ENCODE measurements at places on chromosomes 3 and 15.

- no peak for DNase-seq
Measured at GRCh38 chr3:42511736-42512135, 9.3 kb downstream of the VIPR1 start.

DNA sequence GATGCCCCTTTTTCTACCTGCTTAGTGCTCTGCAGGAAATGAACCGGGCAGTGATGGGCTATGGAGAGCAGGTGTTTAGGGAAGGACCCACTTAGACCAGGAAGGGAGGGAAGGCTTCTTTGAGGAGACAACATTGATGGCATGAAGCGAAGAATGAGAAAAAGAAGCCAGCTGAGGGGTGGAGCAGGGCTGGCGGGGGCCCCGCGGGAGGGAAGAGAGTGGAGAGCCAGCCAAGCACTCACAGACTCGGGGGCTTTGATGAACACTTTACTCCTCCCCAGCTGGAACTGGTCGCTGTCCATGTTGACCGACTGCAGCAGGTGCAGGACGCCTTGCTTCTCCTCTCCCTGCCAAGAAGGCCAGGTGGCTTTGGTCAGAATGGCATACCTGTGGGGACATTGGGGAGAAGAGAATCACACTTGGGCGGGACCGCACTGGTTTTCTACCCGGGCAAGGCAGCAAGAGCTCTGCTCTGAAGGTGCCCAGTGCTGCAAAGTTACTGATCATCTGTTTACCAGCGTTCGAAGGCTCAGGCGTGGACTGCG is 28.4 kb upstream of the LDHAL6B start:
- no peak for DNase-seq

DNA sequence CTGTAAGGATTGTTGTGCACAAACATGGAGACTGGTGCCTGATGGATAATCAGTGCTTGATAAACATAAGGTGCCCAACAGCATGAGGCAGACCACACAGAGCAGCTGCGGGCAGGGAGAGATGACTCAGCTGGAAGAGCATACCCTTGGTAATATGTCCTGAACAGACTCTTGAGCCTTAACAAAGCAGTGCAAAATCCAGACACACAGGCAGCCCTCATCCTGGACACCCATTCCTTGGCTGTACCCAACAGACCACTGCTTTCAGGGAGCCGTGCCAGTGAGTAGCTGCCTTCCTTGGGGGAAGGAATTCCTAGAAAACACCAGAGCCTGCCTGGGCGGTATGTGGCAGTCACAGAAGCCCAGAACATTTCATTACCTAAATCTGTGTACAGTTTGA is 156.2 kb downstream of the CLSTN2 start:
- DNase-seq, result no peak

- no peak for DNase-seq
Measured at GRCh38 chr15:36161771-36162212, 417.6 kb upstream of the CDIN1 start.

DNA sequence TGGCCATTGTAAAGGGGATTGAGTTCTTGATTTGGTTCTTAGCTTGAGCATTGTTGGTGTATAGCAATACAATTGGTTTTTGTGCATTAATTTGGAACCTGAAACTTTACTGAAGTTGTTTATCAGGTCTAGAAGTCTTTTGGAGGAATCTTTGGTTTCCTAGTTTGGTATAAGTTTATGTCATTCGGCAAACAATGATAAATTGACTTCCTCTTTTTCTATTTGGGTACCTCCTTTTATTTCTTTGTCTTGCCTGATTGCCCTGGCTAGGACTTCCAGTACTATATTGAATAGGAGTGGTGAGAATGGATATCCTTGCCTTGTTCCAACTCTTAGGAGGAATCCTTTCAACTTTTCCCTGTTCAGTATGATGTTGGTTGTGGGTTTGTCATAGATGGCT is 32.1 kb downstream of the SPESP1 start:
- no peak for DNase-seq

GRCh38 chr3:123449997-123450604 is 1.2 kb upstream of the ADCY5 start:
- DNase-seq, result no peak

- no peak for DNase-seq
Measured at GRCh38 chr3:50238549-50239026, 2.6 kb downstream of the GNAI2 start.

DNA sequence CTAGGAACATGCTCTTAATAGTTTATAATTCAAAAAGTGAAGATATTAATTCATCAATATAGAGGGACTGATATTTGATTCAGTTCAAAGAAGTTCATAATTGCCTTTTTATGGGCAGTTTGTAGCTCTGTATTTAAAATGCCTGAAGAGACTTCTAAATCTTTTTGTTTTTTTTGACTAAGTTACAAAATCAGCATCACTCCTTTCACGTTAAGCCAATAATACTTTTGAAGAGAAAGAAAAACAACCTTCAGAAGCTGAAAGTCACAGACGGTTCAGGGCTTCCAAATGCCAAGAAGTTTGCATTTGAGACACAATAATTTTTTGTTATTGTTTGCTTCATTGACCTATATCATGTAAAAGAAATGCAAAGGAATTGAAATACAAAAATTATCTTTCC is 394.6 kb upstream of the NR2F2 start:
- DNase-seq, result no peak

Measured in activated CD8-positive, alpha-beta memory T cell treated with anti-CD3 and anti-CD28 coated beads for 1 hour (primary cell).